HEK293T (cell line): ENCODE measurements at places on chromosomes 2 and 18.

- DNase-seq = no peak
These were observed 32.7 kb upstream of the PRLH start for GRCh38 chr2:237533668-237534161.

- DNase-seq = no peak
These were observed 2.0 kb downstream of the SDC1 start for GRCh38 chr2:20222769-20223406.

GRCh38 chr2:206859330-206859739 is 80.0 kb upstream of the CPO start:
- DNase-seq = no peak

DNA sequence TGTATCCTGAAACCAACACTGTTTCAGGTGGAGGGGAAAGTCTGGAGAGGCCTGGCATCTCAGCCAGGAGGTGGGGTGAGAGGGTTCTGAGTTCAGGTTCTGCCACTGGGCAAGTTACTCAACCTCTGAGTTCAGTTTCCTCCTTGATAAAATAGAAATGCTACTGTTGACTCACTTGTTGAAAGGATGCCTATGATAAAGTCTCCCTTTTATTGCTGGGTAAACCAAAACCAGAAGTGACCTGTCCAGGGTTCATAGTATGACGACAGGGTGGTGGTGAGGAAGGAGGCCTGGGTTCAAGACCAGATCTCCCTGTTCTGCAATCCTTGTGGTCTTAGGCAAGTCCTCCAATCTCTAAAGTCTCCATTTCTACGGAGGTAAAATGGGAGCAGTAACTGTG is 232.7 kb downstream of the PRKCE start:
- no peak for DNase-seq

- no peak for DNase-seq
These were observed 191.7 kb downstream of the PRKCE start for GRCh38 chr2:45843136-45843535.
